ENCODE measurements at places on chromosomes 6 and 20. TPM values are rescaled to one million over a fixed set of nuclear protein-coding genes. Genes with fewer than 3 reads are reported as not detected.

Gene GHRH
- not detected for total RNA-seq

Gene PRL
- not detected for total RNA-seq

Gene SEMG1
- not detected for total RNA-seq

- H3K4me1 ChIP-seq = no peaks in the 10 kb centered on the region
- H3K27me3 ChIP-seq = no peaks in the 10 kb centered on the region
- H3K36me3 ChIP-seq = no peaks in the 10 kb centered on the region
- H3K4me3 ChIP-seq = peak within 1 kb of the TSS; percentile 10
Observed at GRCh38 chr6:129860908-129861665, at the start of gene TMEM244. Gene TMEM244, minus strand, starts transcription at chr6:129861315. Its CDS starts 127 bp downstream, at chr6:129861188.

GRCh38 chr20:51687108-51687507 lies 81.1 kb downstream of the ATP9A start:
- no peaks in the 10 kb centered on the region for H3K36me3 ChIP-seq
- no peak overlapping the region for H3K4me3 ChIP-seq
- H3K27ac ChIP-seq = no peak overlapping the region
- no peak for DNase-seq
- no peaks in the 10 kb centered on the region for H3K27me3 ChIP-seq

GRCh38 chr6:141488488-141488887 lies 644.2 kb upstream of the GJE1 start:
- no peak for DNase-seq
- no peak overlapping the region for H3K4me3 ChIP-seq
- H3K4me1 ChIP-seq = peaks cover 5% of the 10 kb centered on the region
- no peak overlapping the region for H3K27ac ChIP-seq

GRCh38 chr20:50953821-50954220 lies 4.5 kb downstream of the DPM1 start:
- peaks cover 12% of the 10 kb centered on the region for H3K4me1 ChIP-seq
- H3K27me3 ChIP-seq = no peaks in the 10 kb centered on the region
- no peak for DNase-seq
- H3K36me3 ChIP-seq = peaks cover 45% of the 10 kb centered on the region

- H3K4me1 ChIP-seq = no peaks in the 10 kb centered on the region
- no peaks in the 10 kb centered on the region for H3K36me3 ChIP-seq
- no peak for DNase-seq
- H3K27me3 ChIP-seq = peaks cover 2% of the 10 kb centered on the region
Observed at GRCh38 chr6:16824845-16825685, 63.8 kb upstream of the ATXN1 start.

DNA sequence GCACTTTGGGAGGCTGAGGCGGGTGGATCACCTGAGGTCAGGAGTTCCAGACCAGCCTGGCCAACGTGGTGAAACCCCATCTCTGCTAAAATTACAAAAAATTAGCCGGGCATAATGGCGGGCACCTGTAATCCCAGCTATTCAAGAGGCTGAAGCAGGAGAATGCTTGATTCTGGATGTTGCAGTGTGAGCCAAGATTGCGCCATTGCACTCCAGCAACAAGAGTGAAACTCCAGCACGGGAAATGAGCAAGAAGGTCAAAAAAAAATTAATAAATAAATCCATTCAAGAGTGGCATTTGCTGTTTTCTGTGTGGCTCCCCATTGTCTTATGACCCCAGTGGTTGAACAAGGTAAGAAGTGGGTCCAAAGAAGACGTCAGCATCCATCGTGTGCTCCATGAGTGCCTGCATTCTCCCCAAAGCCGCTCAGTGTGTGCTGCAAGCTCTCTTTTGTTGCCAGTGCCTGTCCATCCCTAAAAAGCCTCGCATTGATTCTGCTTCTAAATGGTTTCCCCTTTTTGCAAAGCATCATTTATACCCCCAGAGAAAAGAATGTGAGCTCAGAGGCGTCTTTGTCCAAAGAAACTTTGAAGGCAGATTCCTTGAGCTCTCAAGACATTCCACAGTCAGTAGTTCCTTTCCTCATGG lies 38.8 kb upstream of the MAP3K4 start:
- H3K27ac ChIP-seq = no peak overlapping the region
- H3K4me1 ChIP-seq = no peaks in the 10 kb centered on the region
- H3K4me3 ChIP-seq = no peak overlapping the region
- no peaks in the 10 kb centered on the region for H3K36me3 ChIP-seq
- no peak for DNase-seq

DNA sequence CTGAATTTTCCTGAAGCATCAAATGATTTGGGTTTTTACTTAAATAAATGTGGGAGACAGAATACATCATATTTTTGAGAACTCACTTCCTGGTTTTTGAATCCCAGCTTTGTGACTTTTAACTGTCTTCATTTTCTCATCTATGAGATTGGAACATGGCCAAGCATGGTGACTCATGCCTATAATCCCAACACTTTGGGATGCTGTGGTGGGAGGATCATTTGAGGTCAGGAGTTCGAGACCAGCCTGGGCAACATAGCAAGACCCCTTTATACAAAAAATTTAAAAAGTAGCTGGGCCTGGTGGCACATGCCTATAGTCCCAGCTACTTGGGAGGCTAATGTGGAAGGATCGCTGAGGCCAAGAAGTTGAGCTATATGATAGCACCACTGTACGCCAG lies 122.3 kb downstream of the QKI start:
- H3K36me3 ChIP-seq = peaks cover 2% of the 10 kb centered on the region
- H3K27ac ChIP-seq = no peak overlapping the region
- no peak for DNase-seq
- H3K27me3 ChIP-seq = no peaks in the 10 kb centered on the region
- H3K4me1 ChIP-seq = peaks cover 18% of the 10 kb centered on the region

GRCh38 chr6:31577579-31577966 lies 2.2 kb downstream of the TNF start:
- H3K4me3 ChIP-seq = no peak overlapping the region
- peaks cover 22% of the 10 kb centered on the region for H3K4me1 ChIP-seq
- no peaks in the 10 kb centered on the region for H3K36me3 ChIP-seq
- no peaks in the 10 kb centered on the region for H3K27me3 ChIP-seq

- H3K27me3 ChIP-seq = no peaks in the 10 kb centered on the region
- no peaks in the 10 kb centered on the region for H3K36me3 ChIP-seq
- no peak overlapping the region for H3K4me3 ChIP-seq
- H3K27ac ChIP-seq = no peak overlapping the region
Observed at GRCh38 chr6:127177030-127177922, 58.8 kb downstream of the RSPO3 start.

DNA sequence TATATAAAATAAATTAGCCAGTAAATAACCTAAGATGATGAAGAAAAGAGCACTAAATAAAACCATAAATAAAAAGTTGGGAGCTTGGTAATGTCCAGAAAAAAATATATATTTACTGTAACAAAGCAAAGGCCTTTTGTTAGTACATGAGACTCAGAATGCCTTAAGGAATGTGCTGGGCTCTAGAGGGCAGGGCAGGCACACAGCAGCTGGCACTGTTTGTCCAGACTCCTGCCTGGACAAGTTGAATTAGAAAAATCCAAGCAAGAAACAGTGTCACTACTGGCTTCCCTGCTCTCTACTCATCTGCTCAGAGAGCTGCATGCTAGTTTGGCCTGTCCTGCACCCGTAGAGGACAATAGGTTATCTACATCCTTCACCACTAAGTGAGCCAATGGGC lies 8.8 kb downstream of the DEFB129 start:
- no peaks in the 10 kb centered on the region for H3K4me1 ChIP-seq
- H3K4me3 ChIP-seq = no peak overlapping the region
- peak; percentile 30 for DNase-seq
- H3K27ac ChIP-seq = no peak overlapping the region
- H3K36me3 ChIP-seq = no peaks in the 10 kb centered on the region

DNA sequence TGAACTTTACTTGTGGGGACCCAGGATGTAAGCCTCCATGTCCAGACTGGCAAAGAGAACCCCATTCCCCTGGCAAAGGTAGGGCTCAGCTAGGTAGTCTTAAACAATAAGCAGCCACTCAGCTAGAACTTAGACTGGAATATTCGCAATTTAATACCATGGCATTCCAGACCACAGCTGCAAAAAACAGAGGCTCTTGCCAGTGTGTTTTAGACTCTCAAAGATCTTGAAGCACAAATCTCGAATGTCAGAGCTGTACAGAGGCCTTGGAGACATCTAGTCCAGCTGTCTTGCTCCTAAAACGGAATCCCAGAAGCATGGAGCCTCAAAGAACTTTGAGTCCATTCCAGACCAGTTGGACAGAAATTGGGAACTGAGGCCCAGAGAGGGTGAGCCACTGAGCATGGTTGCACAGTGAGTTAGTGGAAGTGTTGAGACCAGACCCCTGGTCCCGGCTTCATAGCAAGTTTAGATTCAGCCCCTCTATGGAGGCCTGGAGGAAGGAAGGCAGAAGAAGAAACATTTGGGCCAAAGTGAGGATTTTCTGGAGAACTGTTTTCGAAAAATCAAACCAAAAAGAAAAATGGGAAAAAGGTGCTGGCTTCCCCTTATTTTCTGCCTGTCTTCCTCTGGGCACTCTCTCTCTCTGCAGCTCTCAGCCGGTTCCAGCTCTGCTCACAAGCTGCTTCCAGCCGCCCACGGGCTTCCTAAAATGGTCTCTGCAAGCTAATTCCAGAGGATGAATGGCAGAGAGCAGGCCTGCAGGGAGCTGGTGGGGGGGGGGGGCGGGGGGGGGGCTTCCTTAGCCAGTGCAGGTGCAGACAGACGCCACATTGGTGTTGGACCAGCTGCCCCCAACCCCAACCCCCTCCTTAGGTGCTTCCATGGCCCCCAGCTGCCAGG lies 32.4 kb downstream of the AAR2 start:
- no peaks in the 10 kb centered on the region for H3K36me3 ChIP-seq
- no peak for DNase-seq
- no peaks in the 10 kb centered on the region for H3K4me1 ChIP-seq
- H3K27ac ChIP-seq = no peak overlapping the region
- no peak overlapping the region for H3K4me3 ChIP-seq

GRCh38 chr20:45347936-45348778 lies at the start of gene SDC4:
Gene SDC4, minus strand, starts transcription at chr20:45348424. Its CDS starts 40 bp downstream, at chr20:45348384.
- peak within 1 kb of the TSS; percentile 87 for H3K27ac ChIP-seq
- no peak for DNase-seq
- H3K36me3 ChIP-seq = no peaks in the 10 kb centered on the region

- no peak overlapping the region for H3K4me3 ChIP-seq
- no peak overlapping the region for H3K27ac ChIP-seq
- no peaks in the 10 kb centered on the region for H3K36me3 ChIP-seq
- no peaks in the 10 kb centered on the region for H3K27me3 ChIP-seq
Observed at GRCh38 chr6:25413207-25413905, 134.2 kb downstream of the CARMIL1 start.

All from Panc1 (cell line).